NCI-H2081 treated with DMSO at 0.1 percent for 48 hours (cell line): ENCODE measurements at places on chromosomes 16 and 17.

- DNase-seq, result no peak
Observed at GRCh38 chr16:50273888-50274325, 7.6 kb downstream of the ADCY7 start.

DNA sequence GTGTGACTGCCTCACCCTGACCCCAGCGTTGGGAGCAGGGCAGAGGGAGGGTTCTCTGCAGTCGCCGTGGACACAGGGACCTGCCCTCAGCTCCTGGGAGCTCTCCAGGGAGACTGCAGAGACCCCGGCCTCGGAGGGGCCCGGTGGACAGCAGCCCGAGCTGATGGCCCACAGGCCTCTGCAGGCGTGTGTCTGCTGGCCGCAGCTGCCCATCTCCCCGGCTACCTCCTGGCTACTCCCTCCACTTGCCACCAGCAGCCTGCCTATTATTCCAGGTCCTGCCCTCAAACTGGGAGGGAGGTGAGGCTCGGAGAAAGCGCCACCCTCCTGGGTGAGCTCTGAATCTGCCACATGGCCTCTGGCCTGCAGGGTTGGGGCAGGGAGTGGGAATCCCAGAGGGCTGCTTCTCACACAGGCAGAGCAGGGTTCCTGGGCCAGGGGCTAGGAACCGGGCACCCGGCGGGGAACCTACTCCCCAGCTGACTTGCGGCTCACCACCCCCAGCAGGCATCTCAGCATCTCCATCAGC, 7.2 kb downstream of the SLC16A5 start:
- DNase-seq, result no peak

GRCh38 chr16:13332713-13333255, 431.4 kb downstream of the SHISA9 start:
- DNase-seq, result no peak

GRCh38 chr17:76354317-76354729, 607 bp upstream of the PRPSAP1 start:
- no peak for DNase-seq

DNA sequence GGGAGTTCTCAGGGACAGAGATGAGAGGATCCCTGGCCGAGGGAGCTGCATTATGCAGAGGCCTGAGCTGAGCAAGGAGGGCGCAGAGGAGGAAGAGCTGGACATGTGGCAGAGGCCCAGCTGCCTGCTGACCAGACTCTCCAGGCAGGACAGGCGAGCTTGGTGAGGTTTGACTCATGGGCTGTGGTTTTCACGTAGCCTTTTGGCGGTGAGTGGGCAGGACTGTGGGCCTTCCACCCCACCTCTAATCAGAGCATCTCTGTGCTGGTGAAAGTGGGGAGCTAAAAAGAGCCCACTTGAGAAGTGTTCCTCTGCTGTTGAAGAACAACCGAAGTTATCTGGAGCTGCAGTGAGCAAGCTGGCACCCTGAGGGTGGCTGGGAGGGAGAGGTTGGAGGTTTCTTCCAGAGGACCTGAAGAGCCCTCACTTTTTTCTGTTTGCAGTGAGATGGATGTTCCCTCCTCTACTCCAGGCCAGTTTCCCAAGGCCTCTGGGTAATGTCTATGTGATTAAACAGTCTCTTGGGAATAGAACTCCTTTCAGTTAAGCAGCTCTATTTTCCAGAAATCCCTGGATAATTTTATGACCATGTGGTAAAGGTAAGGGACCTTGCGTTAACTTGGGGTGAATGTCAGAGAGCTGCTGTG, 11.9 kb downstream of the EPN2 start:
- DNase-seq, result no peak

DNA sequence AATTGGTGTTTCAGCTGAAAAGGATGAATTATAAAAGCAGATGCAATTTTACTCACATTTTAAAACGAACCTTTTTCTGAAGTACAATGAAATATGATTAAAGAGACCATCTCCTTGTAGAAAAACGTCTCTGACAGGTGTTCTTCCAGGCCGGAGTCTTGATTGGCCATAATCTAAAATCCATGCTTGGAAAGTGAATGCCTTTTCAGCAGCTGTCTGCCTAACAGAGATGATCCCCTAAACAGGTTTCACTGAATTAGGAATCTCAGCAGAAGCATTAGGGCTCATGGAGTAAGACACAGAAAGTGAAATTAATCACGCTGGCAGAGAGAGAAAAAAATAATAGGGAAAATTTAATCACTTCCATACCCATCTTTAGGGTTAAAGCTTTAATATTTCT, 39.3 kb upstream of the IRX5 start:
- DNase-seq, result no peak

DNA sequence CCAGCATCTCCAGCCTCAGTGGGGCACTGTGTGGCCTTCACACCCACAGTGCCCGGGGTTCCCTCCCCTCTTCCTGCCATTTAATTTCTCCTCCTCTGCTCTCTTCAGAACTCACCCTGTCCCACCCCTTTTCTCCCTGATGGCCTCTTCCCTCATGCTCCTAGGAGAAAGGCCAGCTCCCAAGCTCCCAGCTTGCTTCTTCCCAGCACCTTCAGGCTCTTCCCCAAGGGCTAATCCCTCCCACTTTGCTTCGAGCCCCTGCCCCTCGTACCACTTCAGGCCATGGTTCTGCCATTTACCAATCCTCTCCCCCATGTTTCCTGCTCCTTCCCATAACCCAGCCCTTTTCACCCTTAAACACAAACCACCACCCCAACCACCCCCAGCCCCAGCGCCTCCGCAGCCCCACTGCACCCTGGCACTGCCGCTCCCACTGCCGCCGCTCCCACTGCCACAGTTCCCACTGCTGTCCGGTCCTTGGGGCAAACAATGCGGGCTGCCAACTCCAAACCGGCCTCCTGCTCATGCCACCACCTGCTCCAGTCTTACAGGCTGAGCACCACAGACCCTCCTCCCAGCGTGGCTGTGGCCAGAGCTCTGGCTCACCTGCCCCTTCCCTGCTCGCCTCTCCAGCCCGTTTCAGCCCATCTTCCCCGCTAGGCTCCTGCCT, 28.6 kb downstream of the ADAM11 start:
- no peak for DNase-seq

DNA sequence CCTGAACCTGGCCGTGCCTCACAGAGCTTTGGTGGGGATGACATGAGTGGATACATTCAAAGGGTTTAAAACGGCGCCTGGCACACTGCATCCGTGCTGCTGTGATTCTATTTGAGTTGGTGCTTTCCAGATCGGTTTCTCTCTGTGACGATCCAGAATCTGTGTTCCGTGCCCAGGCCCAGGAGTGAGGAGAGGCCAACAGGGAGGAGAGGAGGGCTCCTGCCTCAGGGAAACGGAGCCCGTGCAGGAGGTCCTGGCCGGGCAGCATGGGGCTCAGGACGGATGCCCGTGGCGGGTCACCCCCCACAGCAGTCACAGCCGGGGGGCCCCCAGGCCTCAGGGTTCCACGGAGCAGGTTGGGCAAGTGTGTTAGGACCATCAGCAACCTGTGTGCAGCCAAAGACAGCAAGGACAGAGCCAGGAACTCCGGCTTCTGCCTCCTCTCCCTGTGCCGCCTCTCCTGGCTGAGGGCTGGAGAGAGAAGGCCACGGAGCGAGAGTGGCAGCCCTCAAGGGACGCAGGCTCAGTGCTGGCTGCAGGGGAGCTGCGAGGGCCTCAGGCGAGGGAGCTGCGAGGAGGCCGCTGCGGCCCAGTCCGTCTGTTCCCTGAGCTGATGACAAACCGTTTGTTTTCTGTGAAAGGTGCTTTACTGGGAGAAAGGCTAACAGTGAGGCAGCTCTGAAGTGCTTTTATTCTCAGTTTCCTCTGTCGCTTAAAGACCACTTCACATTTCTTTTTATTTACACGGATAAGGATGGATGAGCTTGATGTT, 99.3 kb downstream of the METRNL start:
- no peak for DNase-seq

DNA sequence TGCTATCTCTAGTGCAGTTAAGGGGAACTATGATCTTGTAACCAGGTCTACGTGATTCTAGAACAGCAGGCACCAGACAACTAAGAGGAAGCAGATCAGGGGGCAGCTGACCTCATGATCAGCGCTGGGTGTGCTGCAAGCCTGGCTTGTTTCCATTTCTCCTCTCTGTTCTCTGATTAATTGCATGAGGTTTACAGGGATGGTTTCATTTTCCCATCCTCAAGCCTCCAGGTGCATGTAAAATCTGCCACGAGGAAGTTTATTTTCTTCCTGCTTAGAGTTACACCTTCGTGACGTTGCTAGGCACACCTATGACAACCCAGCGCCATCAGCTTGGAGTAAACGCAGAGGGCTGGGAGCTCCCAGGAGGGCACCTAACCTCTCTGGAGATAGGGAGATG, 4.3 kb upstream of the NUPR1 start:
- DNase-seq, result no peak

GRCh38 chr17:80224683-80225082, 4.5 kb downstream of the SLC26A11 start:
- no peak for DNase-seq

DNA sequence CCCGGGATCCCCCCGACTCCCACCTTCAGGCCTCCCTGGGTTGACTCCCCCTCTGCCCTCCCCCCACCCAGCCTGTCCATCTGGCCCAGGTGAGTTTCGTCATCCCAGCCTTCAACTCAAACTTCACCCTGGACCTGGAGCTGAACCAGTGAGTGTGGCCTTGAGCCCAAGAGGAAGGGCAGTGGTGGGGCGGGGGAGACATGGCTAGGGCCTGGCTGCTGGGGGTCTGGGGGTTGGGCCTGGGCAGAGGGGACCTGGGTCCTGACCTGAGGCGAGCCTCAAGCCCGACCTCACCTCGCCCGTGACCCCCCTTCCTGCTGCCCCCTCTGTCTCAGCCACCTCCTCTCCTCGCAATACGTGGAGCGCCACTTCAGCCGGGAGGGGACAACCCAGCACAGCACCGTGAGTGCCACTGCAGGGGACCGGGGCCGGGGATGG, 10.9 kb downstream of the ADAM11 start:
- no peak for DNase-seq

GRCh38 chr17:2958706-2959222, 104.6 kb downstream of the OR1D5 start:
- no peak for DNase-seq

DNA sequence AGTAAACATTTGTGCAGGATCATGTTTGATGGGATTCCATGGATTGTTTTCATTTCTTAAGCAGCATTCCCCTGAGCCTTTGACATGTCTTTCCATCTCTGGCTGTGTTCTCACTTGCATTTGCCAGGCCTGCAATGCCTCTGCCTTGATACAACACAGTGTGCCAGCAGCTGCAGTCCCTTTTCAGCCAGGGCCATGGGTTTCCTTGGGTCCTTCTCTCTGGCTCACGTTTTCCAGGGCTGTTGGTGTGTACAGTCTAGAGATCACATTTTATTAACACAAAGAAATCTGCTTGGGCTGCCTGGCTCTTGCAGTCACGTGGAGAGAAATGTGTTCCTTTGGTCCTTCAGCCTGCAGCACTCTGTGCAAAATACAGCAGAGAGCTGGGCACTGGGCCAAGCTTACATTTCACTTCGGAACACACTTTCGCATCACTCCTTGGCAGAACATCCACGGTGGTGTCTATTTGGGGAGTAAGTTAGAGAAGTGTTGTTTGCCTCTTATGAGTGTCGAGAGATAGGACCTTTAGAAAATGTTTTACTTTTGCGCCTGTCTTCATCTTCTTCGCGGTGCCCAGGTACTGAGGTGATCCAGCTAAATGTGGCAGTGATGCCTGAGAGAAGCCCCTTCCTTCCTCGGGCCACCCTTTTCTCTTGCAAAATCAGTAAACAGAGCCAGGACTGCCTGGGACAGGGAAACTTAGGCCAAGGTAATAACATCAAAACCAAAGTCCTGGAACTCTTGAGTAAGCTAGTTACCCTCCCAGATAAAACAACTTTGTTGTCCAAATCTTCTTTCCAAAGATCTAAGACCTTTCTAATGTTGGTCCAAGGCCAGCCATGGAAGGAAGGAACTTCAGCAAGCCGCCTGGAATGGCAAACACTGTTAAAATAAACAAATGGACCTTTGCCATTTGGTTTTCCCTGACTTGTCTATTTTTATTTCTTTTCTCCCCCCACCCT, 20.9 kb downstream of the HLF start:
- no peak for DNase-seq

GRCh38 chr17:5804251-5804650, 219.9 kb upstream of the NLRP1 start:
- no peak for DNase-seq

GRCh38 chr16:85798901-85799496, 345 bp downstream of the EMC8 start:
- no peak for DNase-seq

GRCh38 chr16:71350821-71351557, 7.5 kb upstream of the CALB2 start:
- no peak for DNase-seq
